ENCODE measurements at places on chromosomes 7 and 10. TPM values are rescaled to one million over a fixed set of nuclear protein-coding genes. Genes with fewer than 3 reads are reported as not detected.

The IFIT3 gene
- total RNA-seq, result 14.7 TPM

The CASP2 gene
- 6.7 TPM for total RNA-seq

The RSPH10B gene
- not detected for total RNA-seq

The BNIP3 gene
- 400 TPM for total RNA-seq

The ATG9B gene
- total RNA-seq, result 0.16 TPM

The RPEL1 gene
- under 0.01 TPM for total RNA-seq

The LMOD2 gene
- not detected for total RNA-seq

The LDB3 gene
- 0.18 TPM for total RNA-seq

The STRA8 gene
- not detected for total RNA-seq

The CHST15 gene
- total RNA-seq, result 17.5 TPM

The PIK3CG gene
- under 0.01 TPM for total RNA-seq

The EPO gene
- total RNA-seq, result not detected

The SPDYE16 gene
- not detected for total RNA-seq

The LIPM gene
- total RNA-seq, result not detected

The NUDT1 gene
- 22.6 TPM for total RNA-seq

The ZCCHC24 gene
- 42.8 TPM for total RNA-seq

The SPDYE11 gene
- total RNA-seq, result not detected

The GTF2I gene
- total RNA-seq, result 119 TPM

The FKBP6 gene
- not detected for total RNA-seq

The OR13A1 gene
- not detected for total RNA-seq

The SSC4D gene
- 0.16 TPM for total RNA-seq

The KAZALD1 gene
- total RNA-seq, result 21.2 TPM

The NUTM2E gene
- total RNA-seq, result not detected

The CLEC2L gene
- not detected for total RNA-seq

The CPED1 gene
- total RNA-seq, result 10.5 TPM

The NCF1 gene
- total RNA-seq, result not detected

The TMEM273 gene
- total RNA-seq, result not detected

The EMX2 gene
- total RNA-seq, result not detected

The CPA2 gene
- not detected for total RNA-seq

The PKD1L1 gene
- not detected for total RNA-seq

The KCNMA1 gene
- total RNA-seq, result 2.7 TPM

The DPP6 gene
- not detected for total RNA-seq

The IL6 gene
- total RNA-seq, result 291 TPM

The SH2D4B gene
- total RNA-seq, result not detected

The MAP3K8 gene
- 28.8 TPM for total RNA-seq

The MET gene
- total RNA-seq, result 8.1 TPM

The CYP2C19 gene
- not detected for total RNA-seq

The BTBD16 gene
- total RNA-seq, result not detected

The UCN3 gene
- not detected for total RNA-seq

The TCERG1L gene
- not detected for total RNA-seq

The PRLHR gene
- total RNA-seq, result not detected

The TSPAN12 gene
- total RNA-seq, result 0.72 TPM

The STEAP4 gene
- total RNA-seq, result 2.0 TPM

The TRPV5 gene
- total RNA-seq, result not detected

The FGFBP3 gene
- not detected for total RNA-seq

The TMEM270 gene
- not detected for total RNA-seq

The PNLIPRP1 gene
- total RNA-seq, result not detected

The TMEM236 gene
- under 0.01 TPM for total RNA-seq

The LIPN gene
- total RNA-seq, result not detected

The DTX2 gene
- 9.9 TPM for total RNA-seq

The SPACDR gene
- total RNA-seq, result not detected

The ESYT2 gene
- total RNA-seq, result 72.3 TPM

The HOXA4 gene
- not detected for total RNA-seq

The MYO1G gene
- total RNA-seq, result not detected

The PAPOLB gene
- total RNA-seq, result 0.49 TPM

The OR2A1 gene
- not detected for total RNA-seq

The H2BK1 gene
- not detected for total RNA-seq

The WEE2 gene
- total RNA-seq, result not detected
